Ascending aorta (tissue), 2 donors: ENCODE measurements at places on chromosomes 12 and 14. TPM values are rescaled to one million over a fixed set of nuclear protein-coding genes. Genes with fewer than 3 reads are reported as not detected.

GRCh38 chr14:63510538-63510937 lies 32.6 kb downstream of the PPP2R5E start:
- no peak for DNase-seq
- peaks cover 6% of the 10 kb centered on the region for H3K4me1 ChIP-seq
- no peaks in the 10 kb centered on the region for H3K27me3 ChIP-seq
- no peaks in the 10 kb centered on the region for H3K36me3 ChIP-seq
- H3K27ac ChIP-seq: no peak overlapping the region

The HCAR2 gene
- total RNA-seq: 3.9 TPM

- H3K27ac ChIP-seq: peak overlapping the region; percentile 96
- DNase-seq: no peak
- H3K4me3 ChIP-seq: peak overlapping the region; percentile 93
- H3K27me3 ChIP-seq: no peaks in the 10 kb centered on the region
Measured at GRCh38 chr12:56299308-56299852, 750 bp downstream of the CS start.

The NGB gene
- not detected for total RNA-seq

DNA sequence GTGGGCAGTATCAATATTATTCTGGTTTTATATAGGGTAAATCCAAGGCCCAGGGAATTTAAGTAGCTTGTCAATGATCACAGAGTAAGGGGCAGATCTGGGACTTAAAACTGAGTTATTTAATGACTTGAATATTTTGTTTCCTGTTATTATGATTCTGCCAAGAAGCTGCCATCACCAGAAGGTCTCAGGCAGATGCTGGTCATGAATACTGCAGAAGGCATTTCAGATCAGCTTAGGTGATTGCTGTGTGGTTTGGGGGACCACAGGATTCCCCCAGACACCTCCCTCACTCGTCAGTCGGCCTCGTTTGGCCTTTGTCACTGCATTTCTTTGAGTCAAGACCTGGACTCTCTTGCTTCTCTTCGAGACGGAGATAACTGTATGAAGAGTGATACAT lies 47.7 kb upstream of the EVL start:
- DNase-seq: no peak
- no peaks in the 10 kb centered on the region for H3K36me3 ChIP-seq
- no peak overlapping the region for H3K4me3 ChIP-seq
- no peak overlapping the region for H3K27ac ChIP-seq
- H3K27me3 ChIP-seq: no peaks in the 10 kb centered on the region

DNA sequence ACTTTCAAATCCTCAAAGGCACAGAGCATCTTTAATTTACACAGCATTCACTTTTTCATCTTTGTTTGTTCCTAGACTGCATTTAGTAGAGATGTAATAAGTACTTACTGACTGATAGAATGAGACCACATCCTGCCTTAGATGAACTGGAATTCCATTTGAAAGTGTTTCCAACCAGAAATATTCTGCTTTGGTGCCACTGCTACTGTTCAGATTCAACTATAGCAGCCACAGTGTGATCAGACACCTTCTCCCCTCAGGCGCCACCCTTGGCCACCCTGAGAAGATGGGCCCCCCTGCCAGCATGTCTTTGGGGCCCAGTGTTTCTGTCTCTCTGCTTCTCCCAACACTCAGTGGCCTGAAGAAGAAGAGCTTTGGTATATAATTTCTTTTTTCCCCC lies 449.1 kb downstream of the RAD51B start:
- H3K36me3 ChIP-seq: no peaks in the 10 kb centered on the region
- DNase-seq: no peak
- peaks cover 6% of the 10 kb centered on the region for H3K4me1 ChIP-seq
- H3K4me3 ChIP-seq: no peak overlapping the region

DNA sequence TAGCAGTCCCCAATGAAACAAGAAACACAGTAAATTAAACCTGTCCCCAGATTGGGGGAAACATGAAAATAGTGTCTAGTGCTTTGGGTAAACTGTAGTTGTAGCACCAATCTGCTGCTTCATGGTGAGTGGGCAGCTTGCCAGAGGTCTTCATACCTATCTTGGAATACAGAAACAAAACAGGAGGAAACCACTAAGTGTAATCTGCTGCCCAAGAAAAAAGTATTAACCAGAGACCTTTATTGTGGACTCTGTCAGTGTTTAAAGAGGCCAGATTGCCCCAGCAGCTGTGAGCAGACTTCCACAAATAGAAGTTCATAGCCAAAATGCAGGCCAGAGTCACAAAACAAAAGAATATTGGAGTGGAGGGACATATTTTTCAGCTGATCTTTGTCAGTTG lies 2.3 kb downstream of the ISCU start:
- no peak for DNase-seq
- peaks cover 50% of the 10 kb centered on the region for H3K36me3 ChIP-seq
- H3K27me3 ChIP-seq: no peaks in the 10 kb centered on the region

- H3K4me3 ChIP-seq: no peak overlapping the region
- H3K27ac ChIP-seq: no peak overlapping the region
- DNase-seq: no peak
- no peaks in the 10 kb centered on the region for H3K36me3 ChIP-seq
- no peaks in the 10 kb centered on the region for H3K4me1 ChIP-seq
Measured at GRCh38 chr14:71135911-71136310, 228.7 kb downstream of the PCNX1 start.

The RPS6KL1 gene
- total RNA-seq: 12.1 TPM

DNA sequence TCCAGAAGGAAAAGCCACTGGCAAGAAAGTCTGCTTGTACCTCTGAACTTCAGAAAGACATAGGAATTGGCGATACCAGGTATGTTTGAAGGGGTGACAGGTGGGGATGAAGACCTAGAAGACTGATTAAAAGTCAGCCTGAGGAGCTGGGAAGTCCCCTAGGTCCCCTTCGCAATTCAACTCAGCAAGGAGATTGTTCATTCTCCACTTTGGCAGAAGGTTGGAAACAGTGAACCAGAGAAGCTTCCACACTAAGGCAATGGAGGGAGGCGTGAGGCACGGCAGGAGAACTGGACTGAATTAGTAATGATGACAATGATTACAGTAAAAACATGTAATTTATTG lies 240.3 kb upstream of the TMPO start:
- no peak for DNase-seq
- no peaks in the 10 kb centered on the region for H3K27me3 ChIP-seq
- H3K4me1 ChIP-seq: no peaks in the 10 kb centered on the region
- H3K36me3 ChIP-seq: no peaks in the 10 kb centered on the region

The RNASE7 gene
- total RNA-seq: not detected

- no peak for DNase-seq
- H3K27me3 ChIP-seq: no peaks in the 10 kb centered on the region
- no peak overlapping the region for H3K27ac ChIP-seq
- no peaks in the 10 kb centered on the region for H3K4me1 ChIP-seq
- H3K4me3 ChIP-seq: no peak overlapping the region
Measured at GRCh38 chr12:14710632-14711320, 14.4 kb upstream of the GUCY2C start.

The CFAP54 gene
- not detected for total RNA-seq

DNA sequence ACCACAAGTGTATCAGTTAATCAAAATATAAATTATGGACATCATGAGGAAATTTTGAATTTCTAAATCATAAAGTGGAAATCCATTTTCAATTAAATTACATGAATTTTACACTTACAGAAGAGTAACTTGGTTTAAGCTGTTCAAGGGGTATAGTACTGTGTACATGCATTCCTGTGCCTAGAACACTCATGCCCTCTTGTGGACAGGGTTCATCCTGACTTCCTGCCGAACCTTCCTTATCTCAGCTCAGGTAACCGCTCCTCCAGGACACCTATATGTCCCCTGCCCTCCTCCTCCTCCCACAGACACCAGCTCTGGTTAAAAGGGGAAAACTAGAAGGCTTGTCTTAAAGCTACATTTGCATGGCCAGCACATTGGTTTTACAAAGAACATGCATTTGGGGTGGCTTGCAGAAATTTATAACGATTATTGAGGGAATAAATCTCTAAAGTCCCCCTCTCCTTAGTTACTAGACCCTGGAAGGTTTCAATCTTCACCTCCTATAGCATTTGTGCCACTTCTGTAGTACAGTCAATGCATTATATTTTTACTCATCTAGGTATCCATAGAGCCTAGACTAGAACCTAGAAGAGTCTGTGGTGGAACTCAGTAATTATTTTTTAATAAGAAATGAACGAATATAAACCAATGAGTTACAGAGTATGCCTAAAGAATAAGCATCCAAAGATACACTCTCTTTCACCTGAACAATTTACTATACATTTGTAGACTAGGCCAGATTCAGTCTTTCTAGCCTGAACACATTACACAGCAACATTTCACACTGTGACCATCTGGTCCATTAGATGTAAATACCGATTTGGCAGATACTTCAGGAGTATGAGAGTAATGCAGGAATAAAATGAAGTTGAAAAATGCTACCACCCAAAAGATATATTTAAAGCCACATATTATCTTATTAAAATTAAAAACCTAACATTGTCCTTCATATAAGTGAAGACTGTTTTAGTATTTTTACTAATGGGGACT lies 345.6 kb downstream of the PAWR start:
- no peak for DNase-seq
- H3K4me1 ChIP-seq: no peaks in the 10 kb centered on the region
- no peak overlapping the region for H3K4me3 ChIP-seq
- H3K27ac ChIP-seq: no peak overlapping the region
- H3K36me3 ChIP-seq: no peaks in the 10 kb centered on the region

DNA sequence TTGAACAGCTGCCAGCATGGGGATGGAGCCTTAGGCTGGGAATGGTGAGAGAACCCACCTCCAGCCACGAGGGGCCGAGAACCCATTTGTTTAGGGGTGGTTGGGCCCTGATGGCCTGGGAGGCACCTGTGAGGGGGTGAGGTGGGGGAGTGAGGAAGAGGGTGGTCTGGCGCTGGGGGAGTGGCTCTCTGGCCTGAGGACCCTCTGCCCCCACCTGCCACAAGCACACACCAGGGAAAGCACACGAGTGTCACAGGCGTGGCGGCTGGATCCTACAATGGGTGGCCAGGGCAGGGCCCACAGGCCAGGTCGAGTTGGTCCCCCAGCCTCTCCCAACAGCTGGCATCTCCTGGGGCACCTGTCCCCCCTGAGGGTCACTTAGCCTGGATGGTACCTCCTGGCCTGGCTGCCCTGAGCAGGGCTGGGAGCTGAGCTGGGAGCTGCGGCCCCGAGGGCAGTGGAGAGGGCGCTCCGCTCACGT lies 340.5 kb downstream of the TMEM121 start:
- H3K27me3 ChIP-seq: no peaks in the 10 kb centered on the region
- H3K4me3 ChIP-seq: no peak overlapping the region
- H3K4me1 ChIP-seq: no peaks in the 10 kb centered on the region
- no peak for DNase-seq
- H3K27ac ChIP-seq: no peak overlapping the region

DNA sequence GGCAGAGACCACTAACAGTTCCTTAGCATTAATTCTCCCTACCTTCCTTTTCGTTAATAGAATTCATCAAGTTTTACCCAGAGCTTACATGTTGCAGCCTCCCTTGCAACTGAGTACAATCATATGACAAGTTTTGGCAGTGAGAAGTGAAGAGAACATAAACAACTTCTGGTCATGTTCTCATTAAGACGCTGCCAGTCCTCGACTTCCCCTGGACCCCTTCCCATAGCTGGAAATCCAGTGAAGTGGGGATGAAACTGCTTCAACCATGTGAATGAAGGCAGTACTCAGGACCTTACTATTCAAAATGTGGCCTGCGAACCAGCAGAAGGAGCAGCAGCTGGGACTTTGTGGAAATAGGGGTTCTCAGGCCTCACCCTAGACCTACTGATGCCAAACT lies 133.9 kb downstream of the SPTSSA start:
- no peaks in the 10 kb centered on the region for H3K27me3 ChIP-seq
- H3K4me1 ChIP-seq: no peaks in the 10 kb centered on the region
- no peaks in the 10 kb centered on the region for H3K36me3 ChIP-seq
- H3K4me3 ChIP-seq: no peak overlapping the region
- H3K27ac ChIP-seq: no peak overlapping the region

The KRT73 gene
- total RNA-seq: not detected

GRCh38 chr12:19203539-19204506 lies 74.3 kb downstream of the PLEKHA5 start:
- no peaks in the 10 kb centered on the region for H3K4me1 ChIP-seq
- H3K27ac ChIP-seq: no peak overlapping the region
- no peak for DNase-seq
- H3K27me3 ChIP-seq: no peaks in the 10 kb centered on the region
- H3K4me3 ChIP-seq: no peak overlapping the region

DNA sequence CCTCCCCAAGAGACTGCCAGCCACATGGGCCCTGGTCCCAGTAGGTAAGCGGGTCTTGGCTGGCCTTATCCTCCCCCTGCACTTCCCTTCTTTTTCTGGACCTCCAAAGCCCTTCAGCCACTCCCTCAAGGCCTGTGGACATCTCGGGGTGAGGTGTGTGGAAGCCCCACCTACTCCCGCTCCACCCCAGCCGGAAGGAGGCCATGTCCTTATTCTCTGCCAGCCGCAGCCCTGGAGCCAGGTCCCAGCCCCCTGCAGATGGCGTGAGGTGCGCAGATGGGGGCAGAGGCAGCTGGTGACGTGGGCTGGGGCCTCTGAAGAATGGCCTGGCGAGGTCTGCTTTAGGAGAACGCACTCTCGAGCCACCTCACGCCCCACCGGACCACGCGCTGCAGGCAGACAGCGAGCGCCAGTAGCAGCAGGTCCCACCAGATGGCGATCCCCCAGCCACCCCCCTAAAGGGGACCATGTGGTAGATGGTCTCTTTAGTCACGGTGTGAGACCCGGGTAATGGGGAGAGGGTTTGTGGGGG lies 167.1 kb downstream of the TSPAN9 start:
- H3K4me3 ChIP-seq: no peak overlapping the region
- no peaks in the 10 kb centered on the region for H3K27me3 ChIP-seq
- DNase-seq: no peak

DNA sequence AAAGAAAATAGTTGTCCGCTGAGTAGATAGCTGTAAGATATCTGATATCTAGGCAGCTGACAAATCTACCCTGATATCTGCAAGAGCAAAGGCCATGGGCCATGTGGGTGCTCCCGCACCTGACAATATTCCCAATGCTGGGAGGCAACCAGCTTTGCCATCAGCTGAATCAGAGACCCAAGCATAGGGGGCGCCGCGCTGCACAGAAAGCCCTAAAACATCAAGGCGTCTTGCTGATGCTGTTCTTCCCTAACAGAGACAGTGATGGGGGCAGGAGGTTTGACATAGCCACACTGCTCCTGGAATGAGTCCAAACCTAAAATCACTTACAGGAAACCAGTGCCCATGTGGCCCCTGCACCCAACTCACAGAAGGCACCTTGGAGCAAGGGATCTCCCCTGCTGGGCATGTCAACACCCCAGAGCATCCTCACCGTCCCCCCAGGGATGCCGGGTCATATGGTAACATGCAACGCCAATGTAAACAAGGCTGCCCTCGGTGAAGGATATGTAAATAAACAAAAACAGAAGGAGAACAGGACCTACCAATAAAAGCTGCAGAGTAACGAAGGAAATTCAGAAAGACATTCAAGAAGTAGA lies 199.5 kb downstream of the TMEM132D start:
- no peaks in the 10 kb centered on the region for H3K36me3 ChIP-seq
- DNase-seq: no peak
- no peak overlapping the region for H3K27ac ChIP-seq

GRCh38 chr14:34778744-34779143 lies 64.4 kb upstream of the CFL2 start:
- H3K27me3 ChIP-seq: no peaks in the 10 kb centered on the region
- no peak overlapping the region for H3K27ac ChIP-seq
- H3K36me3 ChIP-seq: peaks cover 49% of the 10 kb centered on the region
- no peaks in the 10 kb centered on the region for H3K4me1 ChIP-seq
